ENCODE measurements at places on chromosomes 12 and 14.

GRCh38 chr12:26833743-26834490 is 923 bp upstream of the ITPR2 start:
- peak; percentile 79 for DNase-seq

GRCh38 chr12:15777355-15778012 is 11.7 kb downstream of the EPS8 start:
- DNase-seq = no peak

DNA sequence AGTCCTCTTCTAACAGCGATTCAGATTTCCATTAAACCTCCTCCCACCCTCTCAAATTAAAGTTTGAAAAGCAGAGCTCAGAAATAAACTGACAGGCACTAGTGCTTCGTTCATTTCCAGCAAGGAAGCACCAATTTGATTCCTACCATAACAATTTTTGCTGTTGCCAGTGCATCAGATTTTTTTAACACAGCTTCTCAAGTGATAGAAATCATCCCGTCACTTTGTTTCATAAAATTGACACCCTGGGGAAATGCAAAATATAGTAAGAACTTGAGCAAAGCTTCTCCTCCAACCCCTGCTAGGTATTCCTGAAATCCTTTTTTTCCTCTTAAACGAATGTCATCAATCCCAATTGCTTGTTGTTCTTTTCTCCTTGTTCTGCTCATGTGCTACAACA is 332.1 kb downstream of the FOXG1 start:
- DNase-seq = no peak

- no peak for DNase-seq
Observed at GRCh38 chr14:63228217-63228616, 24.0 kb downstream of the RHOJ start.

DNA sequence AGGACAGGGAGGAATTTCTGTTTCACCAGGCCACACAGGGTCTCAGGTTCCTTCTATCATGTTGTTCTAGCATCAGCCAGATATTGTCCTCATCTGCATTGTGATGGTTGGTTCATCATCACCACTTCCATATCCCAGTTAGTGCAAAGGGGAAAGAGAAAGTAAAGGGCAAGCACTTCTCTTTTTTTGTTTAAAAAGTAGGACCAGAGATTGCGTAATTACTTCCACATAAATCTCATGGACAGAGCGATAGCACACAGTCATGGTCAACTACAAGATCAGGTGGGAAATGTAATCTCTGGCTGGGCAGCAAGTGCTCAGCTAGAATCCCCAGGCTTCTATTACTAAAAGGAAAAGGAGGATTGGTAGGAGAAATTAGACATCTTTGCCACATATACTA is 155.1 kb downstream of the KIF21A start:
- DNase-seq = no peak

DNA sequence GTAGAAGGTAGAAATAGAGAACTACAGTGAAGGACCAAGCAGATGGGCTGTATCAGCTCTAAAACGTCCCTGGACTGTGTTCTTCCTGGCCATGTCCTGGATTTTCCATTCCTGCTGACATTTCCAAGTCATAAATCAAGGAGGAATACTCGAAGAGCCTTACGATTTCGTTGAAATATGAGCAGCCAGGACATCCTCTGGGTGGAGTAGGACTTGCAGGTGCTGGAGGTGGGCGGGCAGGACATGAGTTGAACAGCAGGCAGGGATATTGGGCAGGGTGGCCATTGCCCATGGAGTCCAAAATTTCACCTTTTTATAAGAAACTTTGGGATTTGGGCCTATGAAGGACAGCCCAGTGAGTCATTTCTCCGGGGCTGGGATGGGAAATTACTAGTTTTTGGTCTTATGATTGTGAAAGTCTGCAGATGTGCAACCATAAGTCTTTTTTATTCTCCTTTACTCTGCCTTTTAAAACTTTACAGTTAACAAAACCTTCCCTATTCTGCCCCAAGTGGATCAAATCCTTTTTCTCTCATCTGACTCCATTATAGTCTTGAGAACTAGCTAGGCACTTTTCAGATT is 88.8 kb downstream of the TMX1 start:
- no peak for DNase-seq

DNA sequence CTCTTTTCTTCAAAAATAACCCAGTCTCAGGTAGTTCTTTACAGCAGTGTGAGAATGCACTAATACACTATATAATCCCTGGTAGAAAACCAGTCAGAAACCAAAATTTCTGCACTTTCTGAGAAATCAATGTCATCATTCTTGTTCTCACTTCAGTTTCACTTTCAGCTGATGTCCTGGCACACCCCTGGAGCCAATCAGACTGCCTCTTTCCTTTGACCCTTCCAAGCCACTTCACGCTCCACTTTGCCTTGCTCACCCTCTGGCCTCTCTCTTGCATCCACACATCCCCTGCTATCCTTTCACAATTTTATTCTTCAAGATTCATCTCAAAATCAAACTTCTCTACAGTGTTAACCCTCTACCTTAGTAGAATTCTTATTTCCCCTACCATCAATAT is 181.1 kb downstream of the ASCL1 start:
- no peak for DNase-seq

DNA sequence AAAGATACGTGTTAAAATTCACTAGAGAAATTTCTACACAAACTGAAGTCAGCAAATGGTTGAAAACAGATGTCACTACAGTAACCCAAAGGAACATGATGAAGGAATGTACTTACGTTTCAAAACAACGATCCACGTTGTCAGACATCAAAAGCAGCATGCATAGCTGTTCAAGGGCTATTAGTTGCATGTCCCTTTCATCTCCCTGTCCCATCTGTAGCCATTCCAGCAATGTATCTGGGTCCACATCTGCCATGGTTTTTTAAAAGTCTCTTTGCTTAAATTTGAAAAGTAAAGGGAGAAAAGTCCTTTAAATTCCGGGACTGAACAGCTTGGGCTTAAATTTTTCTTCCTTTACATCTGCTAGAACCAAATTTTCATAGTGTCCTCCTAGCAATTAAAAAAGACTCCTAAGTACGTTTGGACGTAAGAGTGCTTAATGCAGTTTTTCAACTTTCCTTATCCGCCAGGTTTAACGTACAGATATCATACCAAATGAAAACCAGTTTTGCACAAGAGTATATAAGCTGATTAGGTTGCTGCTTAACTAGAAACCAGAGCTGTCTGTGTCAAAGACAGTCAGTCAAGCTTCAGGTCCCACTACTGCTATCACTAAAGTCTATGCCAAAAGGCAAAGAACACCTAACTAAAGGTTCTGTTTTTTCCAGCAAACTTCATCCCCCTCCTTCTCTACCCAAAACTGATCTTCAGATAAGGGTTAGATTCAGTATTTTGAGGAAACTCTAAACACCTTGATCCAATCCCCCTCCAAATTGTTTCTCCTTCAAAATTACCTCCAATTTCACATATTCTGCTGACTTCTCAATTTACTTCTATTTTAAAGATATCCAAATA is 1.7 kb downstream of the HECTD1 start:
- DNase-seq = no peak

- DNase-seq = no peak
Observed at GRCh38 chr14:71475916-71476315, 456.3 kb upstream of the RGS6 start.

DNA sequence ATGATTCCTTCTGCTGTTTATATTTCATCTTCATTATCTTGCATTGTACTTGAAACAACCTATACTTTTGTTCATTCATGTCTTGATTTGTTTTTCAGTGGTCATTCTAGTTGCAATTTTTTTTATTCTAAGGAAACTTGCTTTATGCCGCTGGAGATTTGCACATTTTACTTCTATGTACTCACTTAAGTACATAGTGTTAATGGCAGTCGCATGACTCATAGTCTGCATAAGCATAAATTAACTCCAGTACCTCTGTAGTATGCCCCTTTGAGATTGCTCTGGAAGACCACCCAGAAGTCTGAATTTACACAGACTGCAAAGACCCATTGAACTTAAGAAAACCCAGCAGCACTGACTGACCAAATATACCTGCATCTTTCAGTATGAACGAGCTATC is 77.0 kb downstream of the MSRB3 start:
- no peak for DNase-seq

GRCh38 chr12:63037746-63038712 is 103.1 kb upstream of the PPM1H start:
- DNase-seq = no peak

GRCh38 chr12:3179731-3180130 is 102.6 kb downstream of the TSPAN9 start:
- DNase-seq = no peak

GRCh38 chr14:50047274-50047676 is 69.1 kb downstream of the VCPKMT start:
- no peak for DNase-seq

DNA sequence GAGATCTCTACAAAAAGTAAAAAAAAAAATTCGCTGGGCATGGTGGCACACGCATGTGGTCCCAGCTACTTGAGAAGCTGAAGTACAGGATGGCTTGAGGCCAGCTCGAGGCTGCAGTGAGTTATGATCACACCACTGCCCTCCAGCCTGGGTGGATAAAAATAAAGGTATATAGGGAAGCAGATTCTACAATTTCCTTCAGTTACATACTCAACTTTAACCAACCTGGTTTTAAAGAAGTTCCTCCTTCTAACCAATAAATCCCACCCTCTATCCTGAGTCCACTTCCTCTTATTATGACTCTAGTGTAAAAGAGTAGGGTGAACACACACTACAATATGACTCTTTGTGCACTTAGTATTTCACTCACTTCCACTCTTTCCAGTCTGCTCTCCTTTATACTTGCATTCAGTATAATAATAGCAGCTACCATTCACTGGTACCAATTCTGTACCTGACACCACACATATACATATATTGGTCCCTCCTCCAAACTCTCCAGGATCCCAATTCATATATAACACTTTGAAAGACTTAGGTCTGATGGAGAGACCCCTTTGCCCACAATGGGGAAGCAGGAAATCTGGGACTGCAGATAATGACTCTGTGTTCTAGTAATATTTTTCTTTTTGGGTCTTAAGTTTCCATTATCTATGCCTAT is 2.3 kb downstream of the ARF3 start:
- no peak for DNase-seq

DNA sequence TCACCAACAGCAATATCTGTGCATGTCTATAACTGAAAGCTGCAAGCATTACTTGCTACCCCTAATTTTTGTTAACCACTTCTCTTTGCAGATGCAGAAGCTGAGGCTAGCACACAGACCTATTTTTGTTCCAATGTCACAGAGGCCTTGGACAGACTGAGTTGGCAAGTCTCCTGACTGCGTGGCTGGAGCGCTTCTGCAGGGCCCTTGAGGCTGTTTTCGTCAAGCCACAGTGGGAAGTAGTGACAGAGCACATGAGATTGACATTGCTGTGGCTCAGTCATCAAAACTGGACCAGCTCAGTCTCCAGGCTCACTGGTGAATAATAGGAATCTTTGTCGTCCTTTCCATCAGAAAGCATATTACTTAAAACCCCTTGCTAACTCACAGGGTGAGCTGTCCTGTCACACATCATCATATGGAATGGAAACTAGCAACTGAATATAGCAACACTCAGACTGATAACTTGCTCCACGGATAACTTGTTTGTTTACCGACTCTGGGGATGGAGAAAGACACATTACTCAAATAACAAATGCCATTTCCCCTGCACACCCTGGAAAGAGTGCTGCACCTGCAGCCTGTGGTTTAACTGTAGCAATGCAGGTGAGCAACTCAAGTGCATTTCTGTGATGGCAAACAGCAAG is 43.6 kb upstream of the DDX11 start:
- DNase-seq = no peak

Measured in ecto neural progenitor cell (in vitro differentiated cells).